ENCODE measurements at places on chromosomes 7 and 10. TPM values are rescaled to one million over a fixed set of nuclear protein-coding genes. Genes with fewer than 3 reads are reported as not detected.
A peak's percentile ranks its signal among the peaks of the same experiment; 100 is the strongest.

DNA sequence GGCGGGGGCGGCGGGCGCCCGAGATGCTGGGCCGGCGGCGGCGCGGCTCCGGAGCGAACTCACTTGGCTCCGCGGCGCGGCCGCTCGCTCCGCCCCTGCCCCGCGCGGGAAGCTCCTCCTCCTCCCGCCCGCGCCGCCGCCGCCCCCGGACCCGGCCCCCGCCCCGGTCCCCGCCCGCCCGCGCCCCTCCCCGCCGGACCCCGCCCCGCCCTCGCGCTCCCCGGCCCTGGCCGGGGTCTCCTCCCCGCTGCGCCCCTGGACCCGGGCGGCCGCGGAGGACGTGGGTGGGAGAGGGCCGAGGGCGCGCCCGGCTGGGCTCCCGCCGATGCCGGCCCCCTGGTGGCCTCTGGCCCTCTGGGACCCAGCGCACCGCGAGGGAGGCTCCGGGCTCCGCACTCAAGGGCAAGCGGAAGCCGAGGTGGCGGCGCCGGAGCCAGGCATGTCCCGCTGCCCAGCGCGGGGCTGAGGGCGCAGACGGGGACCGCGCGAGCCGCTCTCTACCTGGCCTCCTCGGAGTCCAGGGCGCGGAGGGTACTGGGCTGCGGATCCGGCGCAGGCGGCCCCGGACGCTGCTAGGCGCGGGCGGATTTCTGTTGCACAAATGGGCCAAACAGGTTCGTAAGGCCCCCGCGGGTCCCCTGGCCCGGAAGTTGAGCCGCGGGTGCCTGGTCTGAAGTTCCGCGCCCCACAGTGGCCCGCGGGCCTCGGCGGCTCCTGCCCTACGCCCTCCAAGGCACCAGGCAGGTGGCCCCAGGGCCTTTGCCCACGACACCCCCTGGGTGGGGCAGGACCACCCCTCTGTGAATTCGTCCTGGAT lies at the start of gene TCERG1L:
Gene TCERG1L, minus strand, starts transcription at position 61 of the 817 bp plus-strand sequence. CDS start 86 bp downstream, outside the sequence.
- peaks cover 8% of the 10 kb centered on the region for H3K27me3 ChIP-seq
- DNase-seq, result no peak
- H3K27ac ChIP-seq, result no peak within 1 kb of the TSS

DNA sequence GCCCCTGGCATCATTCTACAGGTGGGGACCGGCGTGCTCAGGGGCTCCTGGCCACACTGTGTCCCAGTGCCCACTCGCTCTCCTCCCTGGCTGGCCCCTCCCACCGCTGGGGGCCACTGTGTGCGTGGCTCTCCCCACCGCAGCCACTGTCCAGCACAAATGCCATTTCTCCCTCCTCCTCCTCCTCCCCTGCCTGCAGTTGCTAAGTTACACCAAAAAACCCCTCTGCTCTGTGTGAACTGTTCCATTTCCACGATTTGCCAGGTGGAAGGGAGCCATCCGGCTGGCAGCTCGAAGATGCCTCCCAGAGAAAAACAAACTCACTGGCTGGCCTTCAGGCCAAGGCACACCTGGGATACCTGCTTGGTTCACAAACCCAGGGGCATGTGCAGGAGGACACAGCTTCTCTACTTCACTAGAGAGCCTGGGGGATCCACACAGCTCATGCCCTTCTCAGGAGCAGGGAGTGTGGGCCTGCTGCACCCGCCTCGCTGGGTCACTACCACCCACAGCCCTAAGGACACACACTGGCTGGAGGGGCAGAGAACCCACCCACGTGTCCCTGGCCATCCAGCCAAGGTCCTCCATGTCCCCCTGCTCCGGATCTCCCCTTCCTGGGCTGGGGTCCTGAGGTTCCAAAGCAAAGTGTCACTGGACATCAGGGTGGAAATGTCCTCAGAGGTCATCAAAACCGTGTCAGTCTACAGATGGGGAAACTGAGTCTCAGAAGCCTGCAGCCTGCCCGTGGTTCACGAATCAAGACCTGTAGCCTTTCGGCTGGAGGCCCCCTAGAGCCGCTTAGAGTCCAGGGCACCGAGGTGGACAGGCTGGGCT lies 1.7 kb downstream of the RASGEF1A start:
- DNase-seq, result no peak
- no peaks in the 10 kb centered on the region for H3K36me3 ChIP-seq
- H3K27ac ChIP-seq, result no peak overlapping the region
- H3K4me1 ChIP-seq, result no peaks in the 10 kb centered on the region

- no peak overlapping the region for H3K4me3 ChIP-seq
- DNase-seq, result no peak
- peaks cover 47% of the 10 kb centered on the region for H3K36me3 ChIP-seq
Observed at GRCh38 chr10:94349327-94349726, 13.4 kb downstream of the NOC3L start.

GRCh38 chr7:74092964-74093471 lies 9.4 kb downstream of the LIMK1 start:
- peak overlapping the region; percentile 86 for H3K27ac ChIP-seq
- H3K36me3 ChIP-seq, result peaks cover 11% of the 10 kb centered on the region
- peaks cover 37% of the 10 kb centered on the region for H3K4me1 ChIP-seq
- no peak overlapping the region for H3K4me3 ChIP-seq

DNA sequence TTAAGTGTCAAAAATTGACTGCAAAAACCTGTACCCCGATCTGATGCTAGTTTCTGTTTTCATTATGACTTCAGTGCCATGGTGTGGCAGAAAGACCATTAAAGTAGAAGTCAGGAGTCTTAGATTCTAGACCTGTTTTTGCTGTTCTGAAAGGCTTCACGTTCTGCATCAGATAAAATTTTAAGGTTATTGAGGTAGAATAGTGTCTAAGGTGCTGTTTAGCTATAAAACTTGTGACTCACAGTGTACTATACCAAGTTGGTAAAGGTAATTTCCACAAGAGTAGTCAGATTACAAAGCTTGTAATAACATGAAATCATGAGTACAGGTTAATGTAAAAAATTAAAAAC lies 38.6 kb downstream of the ZNRF2 start:
- no peaks in the 10 kb centered on the region for H3K4me1 ChIP-seq
- H3K4me3 ChIP-seq, result no peak overlapping the region
- H3K27ac ChIP-seq, result no peak overlapping the region
- H3K27me3 ChIP-seq, result no peaks in the 10 kb centered on the region
- no peaks in the 10 kb centered on the region for H3K36me3 ChIP-seq
- no peak for DNase-seq

GRCh38 chr10:84665883-84666463 lies 337.6 kb downstream of the CCSER2 start:
- DNase-seq, result no peak
- no peak overlapping the region for H3K27ac ChIP-seq
- no peak overlapping the region for H3K4me3 ChIP-seq
- no peaks in the 10 kb centered on the region for H3K4me1 ChIP-seq
- no peaks in the 10 kb centered on the region for H3K36me3 ChIP-seq

DNA sequence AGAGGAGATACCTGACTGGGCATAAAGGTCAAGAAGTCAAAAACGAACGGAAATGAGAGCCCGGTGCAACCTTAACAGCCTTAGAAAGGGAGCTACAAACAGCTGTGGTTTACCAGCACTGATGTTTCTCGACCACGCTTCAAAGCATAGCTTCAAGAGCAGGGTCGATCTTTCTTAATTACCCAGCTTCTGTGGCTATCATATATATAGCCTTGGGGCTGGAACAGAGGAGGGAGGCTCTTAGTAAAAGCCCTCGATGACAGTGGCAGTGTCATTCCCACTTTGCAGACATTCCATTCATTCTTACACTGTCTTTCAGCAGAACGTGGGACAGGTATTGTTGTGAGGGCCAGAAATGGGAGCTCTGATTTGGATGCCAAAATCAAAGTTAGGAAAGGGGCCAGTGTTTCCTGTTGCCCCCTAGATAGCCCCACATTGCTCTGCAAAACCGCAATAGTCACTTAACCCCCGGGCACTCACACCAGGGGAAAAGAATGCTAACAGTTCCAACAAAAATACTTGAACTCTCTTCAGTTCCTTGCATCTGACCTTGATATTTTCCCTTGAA lies 141.5 kb downstream of the MTPAP start:
- no peak overlapping the region for H3K4me3 ChIP-seq
- no peaks in the 10 kb centered on the region for H3K27me3 ChIP-seq
- no peak overlapping the region for H3K27ac ChIP-seq
- peak; percentile 36 for DNase-seq
- no peaks in the 10 kb centered on the region for H3K36me3 ChIP-seq
- H3K4me1 ChIP-seq, result peaks cover 8% of the 10 kb centered on the region

DNA sequence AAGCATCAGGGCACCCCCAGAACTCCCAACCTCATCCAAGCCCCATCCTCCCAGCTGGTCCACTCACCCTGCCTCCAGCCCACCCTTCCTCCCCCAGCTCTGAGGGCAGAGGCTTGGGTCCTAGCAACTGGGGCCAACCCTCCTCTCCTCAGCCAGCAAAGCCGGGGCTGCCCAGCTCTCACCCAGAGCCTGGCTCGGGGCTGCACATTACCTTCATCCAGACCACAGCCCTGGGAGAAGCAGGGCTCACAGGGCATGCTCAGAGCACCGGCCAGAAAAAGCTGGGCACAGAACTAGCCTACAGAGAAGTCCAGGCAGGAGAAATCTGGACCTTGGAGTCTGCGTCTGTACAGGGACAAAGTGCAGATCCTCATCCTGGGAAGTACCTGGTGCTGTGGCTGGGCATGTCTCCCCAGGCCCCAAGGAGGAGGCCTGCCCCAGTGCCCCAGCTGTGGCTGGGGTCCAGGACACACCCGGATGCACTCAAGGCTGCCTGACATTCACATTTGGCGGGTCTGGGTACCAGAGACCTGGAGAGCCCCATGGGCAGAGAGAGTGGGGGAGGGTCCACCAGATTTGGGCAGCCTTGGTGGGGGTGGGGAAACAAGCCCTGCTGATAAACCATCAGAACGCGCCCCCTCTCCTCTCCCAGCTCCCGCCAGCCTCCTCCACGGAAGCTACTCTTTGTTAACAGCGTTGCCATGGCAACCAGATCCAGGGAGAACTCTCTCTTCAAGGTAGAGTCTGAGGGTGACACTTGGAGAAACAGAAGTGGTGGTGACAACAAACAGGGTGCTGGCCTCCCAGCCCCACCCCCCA lies 5.1 kb downstream of the RASGEF1A start:
- H3K36me3 ChIP-seq, result no peaks in the 10 kb centered on the region
- H3K27me3 ChIP-seq, result peaks cover 19% of the 10 kb centered on the region
- H3K4me1 ChIP-seq, result no peaks in the 10 kb centered on the region
- no peak for DNase-seq
- no peak overlapping the region for H3K4me3 ChIP-seq

DNA sequence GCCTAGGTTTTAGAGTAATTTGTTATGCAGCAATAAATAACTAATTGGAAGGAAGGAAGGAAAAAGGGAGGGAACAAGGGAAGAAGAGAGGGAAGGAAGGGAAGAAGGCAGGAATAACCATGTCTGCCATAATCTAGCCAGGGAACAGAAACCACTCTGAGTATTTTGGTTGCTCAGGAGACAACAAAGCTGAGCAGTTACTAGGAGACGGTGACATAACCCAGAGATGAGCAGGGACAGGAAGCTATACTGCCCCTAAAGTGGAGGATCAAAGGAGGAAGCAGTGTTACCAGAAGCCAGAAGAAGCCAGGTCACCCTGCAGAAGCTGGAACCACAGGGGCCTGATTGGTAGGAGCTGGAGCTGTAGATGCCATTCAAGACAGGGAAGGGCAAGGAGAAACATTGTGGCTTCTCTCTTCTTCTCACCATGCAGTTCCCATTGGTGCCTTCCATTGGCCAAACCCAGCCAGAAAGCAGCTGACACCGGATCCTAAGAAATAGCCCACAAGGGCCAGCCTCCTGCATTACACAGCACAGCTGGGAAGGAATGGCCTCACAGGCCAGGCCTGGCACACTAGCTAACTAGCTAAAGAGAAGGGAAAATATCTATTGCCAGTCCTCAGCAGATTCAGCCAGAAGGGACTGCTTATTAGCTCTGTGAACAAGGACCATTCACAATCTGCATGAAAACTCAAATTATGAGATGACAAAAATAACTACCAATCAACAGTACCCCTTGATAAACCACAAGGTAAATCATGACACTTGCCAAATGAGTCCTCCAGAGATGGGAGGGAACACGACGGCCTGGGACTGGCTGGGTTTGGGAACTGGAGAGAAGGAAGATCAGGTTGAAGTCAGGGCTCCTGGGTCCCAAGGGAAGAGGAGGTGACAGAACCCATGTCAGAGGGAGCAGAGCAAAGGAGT lies 184.5 kb upstream of the NFE2L3 start:
- H3K27ac ChIP-seq, result no peak overlapping the region
- no peak overlapping the region for H3K4me3 ChIP-seq
- no peaks in the 10 kb centered on the region for H3K27me3 ChIP-seq
- H3K36me3 ChIP-seq, result no peaks in the 10 kb centered on the region

- H3K27me3 ChIP-seq, result no peaks in the 10 kb centered on the region
- no peaks in the 10 kb centered on the region for H3K36me3 ChIP-seq
- no peaks in the 10 kb centered on the region for H3K4me1 ChIP-seq
Observed at GRCh38 chr7:80583901-80584300, 54.5 kb upstream of the CD36 start.

DNA sequence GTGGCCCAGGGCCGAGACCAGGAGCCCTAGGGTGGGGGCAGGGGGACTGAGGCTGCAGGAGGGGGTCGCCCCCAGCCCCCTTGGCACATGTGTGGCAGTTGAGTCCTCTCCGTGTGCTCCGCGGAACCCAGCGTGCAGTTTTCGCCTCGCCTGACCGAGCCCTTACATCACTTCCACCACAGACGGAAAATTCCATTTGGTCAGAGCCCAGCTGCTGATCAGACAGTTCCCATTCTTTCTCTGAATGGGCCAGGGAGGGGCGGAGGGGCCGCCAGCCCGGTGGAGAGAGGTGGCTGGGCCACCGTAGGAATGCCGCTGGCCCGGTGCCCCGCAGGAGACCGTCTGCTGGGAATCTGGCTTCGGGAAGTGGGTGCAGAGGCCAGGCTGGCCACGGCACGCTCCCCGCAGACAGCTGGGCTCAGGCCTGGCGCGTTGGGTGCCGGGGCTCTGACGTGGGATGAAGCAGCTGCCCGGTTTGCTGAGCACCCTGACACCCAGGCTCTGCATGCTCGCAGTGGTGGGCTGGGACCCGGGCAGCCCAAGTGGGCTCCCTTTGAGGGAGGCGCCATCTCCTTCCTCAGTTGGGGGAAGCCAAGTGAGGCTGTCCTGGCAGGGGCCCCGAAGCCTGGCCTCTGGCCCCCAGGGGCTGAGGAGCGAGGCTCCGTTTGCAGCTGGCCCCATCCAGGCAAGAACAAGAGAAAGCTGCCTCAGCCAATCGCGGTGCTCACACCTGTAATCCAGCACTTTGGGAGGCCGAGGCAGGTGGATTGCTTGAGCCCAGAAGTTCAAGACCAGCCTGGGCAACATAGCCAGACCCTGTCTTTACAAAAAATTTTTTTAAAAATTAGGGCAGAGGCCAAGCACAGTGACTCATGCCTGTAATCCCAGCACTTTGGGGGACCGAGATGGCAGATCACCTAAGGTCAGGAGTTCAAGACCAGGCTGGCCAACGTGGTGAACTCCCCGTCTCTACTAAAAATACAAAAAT lies 9.9 kb downstream of the TTYH3 start:
- H3K27ac ChIP-seq, result peak overlapping the region; percentile 89
- peaks cover 73% of the 10 kb centered on the region for H3K4me1 ChIP-seq
- H3K27me3 ChIP-seq, result no peaks in the 10 kb centered on the region
- no peaks in the 10 kb centered on the region for H3K36me3 ChIP-seq
- peak overlapping the region; percentile 10 for H3K4me3 ChIP-seq
- peak; percentile 97 for DNase-seq

Gene TACC2
- 16.5 TPM for total RNA-seq

Gene PTF1A
- not detected for total RNA-seq

Gene TMEM270
- not detected for total RNA-seq

Gene SPDYE2B
- not detected for total RNA-seq

Gene GIMAP6
- total RNA-seq, result not detected

Gene FXYD4
- not detected for total RNA-seq

Gene RTKN2
- 8.4 TPM for total RNA-seq

Gene TPK1
- 2.2 TPM for total RNA-seq

Gene FBXO24
- 0.52 TPM for total RNA-seq

Gene SFTPA2
- not detected for total RNA-seq

Gene STEAP4
- total RNA-seq, result not detected

Gene CPVL
- total RNA-seq, result 22.2 TPM

Gene MMRN2
- total RNA-seq, result 0.27 TPM

All from astrocyte (in vitro differentiated cells and primary cell).